ENCODE measurements at places on chromosomes 3 and 15.
A peak's percentile ranks its signal among the peaks of the same experiment; 100 is the strongest.

DNA sequence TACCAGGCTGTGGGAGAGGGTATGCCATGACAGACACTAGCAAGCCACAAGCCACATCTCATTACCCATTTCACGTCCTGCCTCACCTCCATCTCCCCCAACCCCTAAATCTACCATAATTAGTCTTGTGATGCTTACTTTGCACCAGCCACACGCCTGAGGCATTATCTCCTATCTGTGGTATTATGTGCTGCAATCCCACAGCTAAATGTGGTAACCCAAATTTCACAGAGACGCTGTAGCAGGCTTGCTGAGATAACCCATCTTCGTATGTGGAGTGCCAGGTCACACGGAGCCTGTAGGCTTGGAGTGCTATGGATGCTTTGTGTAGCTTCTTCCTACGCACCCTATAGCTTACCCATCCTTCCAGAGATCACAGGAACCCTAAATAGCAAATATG, 256.7 kb upstream of the KCNH8 start:
- no peak for DNase-seq

DNA sequence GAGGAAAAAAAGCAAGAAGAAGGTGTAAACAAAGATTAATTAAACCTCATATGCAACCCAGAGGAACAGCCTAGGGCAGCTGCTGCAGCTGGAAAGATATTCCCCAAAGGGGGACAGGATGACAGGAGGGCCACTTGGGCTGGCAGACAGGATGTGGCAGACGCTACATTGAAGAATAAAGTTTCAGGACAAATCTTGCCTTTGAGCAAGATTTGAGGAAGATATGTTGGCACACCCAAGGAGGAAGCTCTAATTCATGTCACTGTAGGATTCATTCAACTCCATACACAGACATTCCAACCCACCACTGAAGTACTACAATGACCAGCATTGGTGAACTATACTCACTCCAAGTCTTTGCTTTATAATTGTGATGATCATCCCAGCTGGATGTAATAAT, 504.0 kb downstream of the SHQ1 start:
- no peak for DNase-seq

- DNase-seq: no peak
These were observed 428.1 kb upstream of the DPH6 start for GRCh38 chr15:35974052-35974451.

DNA sequence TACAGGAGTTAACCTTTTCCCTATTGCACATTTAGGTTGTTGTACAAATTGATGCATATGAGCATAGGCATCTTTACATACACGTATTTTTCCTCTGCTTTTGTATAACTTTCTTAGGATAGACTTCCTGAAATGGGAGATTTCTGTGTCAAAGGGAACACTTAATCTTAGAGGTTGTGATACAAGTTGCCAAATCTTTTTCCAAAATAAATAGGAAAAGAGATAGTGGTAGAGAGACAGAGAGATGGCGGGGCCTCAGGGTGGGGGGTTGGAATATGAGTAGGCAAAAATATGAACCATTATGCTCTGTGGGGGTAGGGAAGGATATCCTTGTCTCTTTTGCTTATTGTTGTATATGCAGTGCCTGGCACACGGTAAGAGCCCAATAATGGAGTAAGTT, 70.7 kb upstream of the UBE2E1 start:
- DNase-seq: no peak

DNA sequence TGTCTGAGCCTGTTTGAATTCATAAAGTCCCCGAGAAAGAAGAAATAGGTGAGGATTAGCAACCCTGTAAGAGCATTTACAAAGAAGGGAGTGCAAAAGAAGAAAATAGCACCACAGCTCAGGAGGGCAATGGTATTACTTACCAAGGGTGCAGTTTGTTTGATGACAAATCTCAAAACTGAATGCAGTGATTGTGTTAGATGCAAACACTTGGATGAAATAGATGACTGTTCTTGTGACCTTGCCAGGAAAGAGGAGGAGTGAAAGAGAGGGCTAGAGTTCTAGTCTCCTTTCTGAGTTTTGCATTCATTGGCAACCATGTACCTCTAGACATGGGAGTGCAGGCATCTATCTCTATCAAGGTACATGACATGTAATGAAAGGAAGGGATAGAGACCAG, 1030.8 kb upstream of the CFAP20DC start:
- DNase-seq: no peak

DNA sequence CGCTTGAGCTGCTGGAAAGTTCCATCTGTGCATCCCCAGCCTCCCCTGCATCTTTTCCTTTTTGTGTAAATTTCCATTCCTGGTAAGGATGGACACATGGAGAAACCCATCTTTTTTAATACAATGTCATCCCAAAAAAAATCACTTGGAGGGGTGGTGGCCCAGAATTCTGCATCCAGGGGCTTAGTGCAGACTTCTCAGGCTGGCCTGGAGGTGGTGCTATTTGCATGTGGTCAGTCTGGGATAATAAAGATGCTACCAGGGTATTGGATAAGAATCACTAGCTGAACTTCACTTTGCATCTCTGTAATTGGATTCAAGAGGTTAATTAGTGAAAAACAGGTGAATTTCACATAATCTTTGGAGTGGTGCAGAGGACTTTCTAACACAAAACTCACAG, 1.8 kb upstream of the ZSCAN2 start:
- peak; percentile 5 for DNase-seq

- DNase-seq: no peak
These were observed 465.2 kb downstream of the NLGN1 start for GRCh38 chr3:173862701-173863100.

DNA sequence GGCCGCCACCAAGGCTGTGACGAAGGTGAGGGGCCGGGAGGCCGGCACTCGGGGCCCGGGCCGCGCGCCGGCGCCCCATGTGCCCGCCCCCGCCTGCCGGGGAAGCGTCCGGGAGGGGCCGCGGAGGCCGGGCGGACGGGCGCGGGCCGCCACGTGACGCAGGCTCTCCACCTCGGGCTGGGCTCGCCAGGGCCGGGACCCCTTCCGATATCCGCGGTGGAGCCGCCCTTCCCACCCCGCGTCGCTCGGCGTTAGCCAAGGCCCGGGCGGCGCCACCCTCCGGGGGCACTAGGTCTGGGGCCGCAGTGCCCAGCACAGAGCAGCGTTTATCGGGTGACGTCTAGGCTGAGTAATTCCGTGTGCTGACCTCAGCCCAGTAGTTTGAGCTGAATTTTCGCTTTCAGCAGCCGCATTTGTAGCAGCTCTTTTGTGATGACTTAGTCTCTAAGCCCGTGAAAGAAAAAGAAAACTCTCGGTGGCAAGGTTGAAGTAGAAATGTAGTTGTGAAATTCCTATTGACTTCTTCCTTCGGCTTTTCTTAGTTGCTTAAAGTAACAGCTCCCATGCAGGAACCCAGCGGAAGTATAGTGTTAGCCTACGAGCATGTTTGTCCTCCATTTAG, 885 bp downstream of the CDV3 start:
- no peak for DNase-seq

GRCh38 chr3:50587806-50588758, 18.8 kb downstream of the HEMK1 start:
- DNase-seq: no peak

DNA sequence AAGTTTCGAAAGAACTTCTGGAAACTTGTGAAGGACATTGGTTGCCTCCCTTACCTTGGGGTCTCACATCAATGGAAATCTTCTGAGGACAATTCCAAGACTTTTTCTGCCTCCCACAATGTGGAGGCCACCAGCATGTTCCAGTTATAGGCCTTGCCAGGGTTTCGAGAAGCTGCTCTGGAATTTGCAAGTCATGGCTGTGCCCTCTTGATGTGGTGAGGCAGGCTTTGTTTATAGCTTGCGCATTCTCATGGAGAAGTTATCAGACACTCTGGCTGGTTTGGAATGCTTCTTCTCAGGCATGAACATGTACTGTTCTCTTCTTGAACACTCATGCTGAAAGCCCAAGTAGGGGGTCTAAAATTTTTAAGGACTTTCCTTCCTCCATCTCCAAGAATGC, 4.1 kb downstream of the CXCR6 start:
- no peak for DNase-seq

DNA sequence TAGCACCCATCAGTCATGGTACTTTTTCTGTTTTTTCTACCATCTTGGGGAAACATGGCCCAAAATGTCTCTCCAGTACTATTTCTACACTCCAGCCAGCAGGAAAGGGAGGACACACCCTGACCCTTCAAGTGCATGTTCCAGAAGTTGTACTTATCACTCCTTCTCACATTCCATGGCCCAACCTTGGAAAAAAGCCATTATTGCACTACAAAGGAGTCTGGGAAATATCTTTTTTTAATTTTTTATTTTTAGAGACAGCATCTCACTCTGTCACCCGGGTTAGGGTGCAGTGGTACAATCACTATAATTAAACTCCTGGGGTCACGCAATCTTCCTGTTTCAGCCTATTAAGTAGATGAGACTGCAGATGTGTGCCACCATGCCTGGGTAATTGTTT, 100.0 kb upstream of the PPP2R3A start:
- no peak for DNase-seq

GRCh38 chr3:172918165-172918564, 167.6 kb downstream of the ECT2 start:
- no peak for DNase-seq

DNA sequence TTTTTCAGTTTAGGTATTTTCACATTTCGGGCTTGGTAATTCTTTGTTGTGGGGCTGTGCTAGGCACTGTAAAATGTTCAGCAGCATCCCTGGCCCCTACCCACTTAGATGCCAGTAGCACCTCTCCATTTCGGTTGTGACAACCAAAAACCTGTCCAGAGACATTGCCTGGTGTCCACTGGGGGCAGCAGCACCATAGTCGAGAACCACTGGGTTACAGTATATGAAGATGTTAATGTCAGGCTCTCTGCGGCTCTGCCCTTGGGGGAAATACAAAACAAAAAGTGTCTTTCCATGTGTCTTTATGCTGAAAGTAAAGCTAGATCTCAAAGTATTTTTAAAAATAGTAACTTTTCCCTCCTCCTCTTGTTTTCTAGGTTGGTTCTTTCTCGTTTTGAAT, 177.2 kb downstream of the ITPR1 start:
- no peak for DNase-seq

DNA sequence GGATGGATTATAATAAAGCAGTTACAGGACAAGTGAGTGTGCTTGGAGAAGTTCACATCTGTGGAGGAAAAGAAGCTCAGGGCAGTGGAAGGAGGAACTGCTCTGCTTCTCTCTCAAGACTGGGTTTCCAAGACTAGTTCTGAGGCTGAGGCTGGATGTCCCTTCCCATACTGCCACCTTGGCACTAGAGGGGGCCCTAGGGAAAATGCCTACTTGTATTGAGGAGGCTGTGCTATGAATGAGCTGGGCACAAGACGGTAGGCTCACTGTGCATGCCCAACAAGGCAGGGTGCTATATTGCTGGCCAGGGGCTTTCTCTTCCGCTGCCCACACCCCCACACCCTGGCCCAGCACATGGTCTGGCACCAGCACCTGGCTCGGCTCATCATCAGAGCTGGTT, 65.2 kb downstream of the SLCO2A1 start:
- no peak for DNase-seq

All from NCI-H524 treated with DMSO at 0.1 percent for 48 hours (cell line).